ENCODE measurements at places on chromosomes 4 and X.
A peak's percentile ranks its signal among the peaks of the same experiment; 100 is the strongest.

DNA sequence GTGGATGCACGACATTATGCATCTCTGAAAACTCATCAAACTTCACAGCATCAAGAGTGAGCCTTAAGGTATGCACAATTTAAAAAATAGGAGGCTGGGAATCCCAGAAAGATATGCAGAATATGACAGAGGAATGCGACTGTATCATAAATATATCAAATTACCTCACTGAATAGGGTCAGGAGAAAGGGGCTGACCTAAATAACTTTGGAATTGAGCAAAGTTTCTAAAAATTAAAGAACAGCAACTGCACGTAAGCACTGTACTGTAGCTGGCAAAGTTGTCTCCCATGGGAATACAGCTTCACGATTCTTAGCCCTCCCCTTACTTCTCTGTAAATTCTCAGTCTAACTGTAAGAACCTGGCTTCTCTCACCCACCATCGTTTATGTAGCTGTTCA is 397.4 kb upstream of the ZFP42 start:
- no peak for DNase-seq

- no peak for DNase-seq
These were observed 1153.8 kb downstream of the STIM2 start for GRCh38 chr4:28014469-28014868.

GRCh38 chr4:126441173-126442035 is 1126.6 kb downstream of the FAT4 start:
- DNase-seq = no peak

DNA sequence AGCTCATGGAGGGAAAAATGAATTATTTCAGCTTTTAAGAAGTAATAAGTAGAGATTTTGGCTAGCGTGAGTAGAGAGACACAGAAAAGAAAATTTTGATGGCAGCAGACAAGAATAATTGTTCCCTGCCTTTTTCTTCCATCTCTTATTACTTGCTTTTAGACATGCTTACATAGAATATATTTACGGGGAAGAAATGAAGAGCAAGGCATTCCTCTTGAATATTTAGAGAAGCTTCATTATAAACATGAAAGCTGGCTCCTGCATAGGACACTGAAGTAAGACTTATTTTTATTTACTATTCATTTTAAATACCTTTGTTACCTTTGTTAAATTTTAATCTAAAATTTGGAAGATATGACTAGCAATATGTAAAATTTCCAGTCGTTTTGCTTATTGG is 32.2 kb downstream of the DCK start:
- DNase-seq = no peak

DNA sequence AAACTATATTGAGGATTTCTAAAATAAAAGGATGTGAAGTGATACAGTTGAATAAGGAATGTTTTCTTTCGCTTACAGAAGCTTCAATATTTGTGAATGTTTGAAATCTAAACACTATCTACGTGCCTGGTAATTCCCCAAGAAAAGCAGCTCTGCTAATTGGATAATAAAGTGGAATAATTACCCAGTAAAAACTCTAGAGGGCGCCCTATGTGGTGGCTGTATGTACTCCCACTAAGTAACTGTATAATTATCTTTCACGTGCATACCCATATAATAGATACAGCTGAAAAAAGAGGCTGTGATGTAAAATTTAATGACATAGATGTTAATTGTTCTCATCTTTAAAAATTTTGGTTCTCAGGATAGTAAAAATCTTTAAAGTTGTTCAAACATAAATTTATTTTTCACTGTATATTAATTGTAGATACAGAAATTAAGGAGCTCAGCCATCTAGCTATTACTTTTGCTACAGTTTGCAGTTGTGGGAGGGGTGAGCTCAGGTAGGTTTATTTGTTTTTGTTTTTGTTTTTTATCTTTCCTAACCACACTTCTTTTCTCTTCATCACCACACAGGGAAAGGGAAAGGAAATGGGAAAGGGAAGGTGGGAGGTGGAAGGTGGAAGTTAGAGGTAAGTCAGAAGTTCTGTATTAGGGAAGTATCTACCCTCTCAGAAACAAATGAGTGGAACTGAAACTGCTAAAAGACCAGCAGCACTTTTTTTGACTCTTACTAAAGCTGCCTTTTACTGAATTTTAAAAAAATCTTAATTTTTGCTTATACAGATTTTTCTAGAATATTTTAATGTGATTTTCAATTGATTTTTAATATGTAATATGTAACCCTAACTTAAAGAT is 151.7 kb upstream of the RPS6KA6 start:
- peak; percentile 1 for DNase-seq

DNA sequence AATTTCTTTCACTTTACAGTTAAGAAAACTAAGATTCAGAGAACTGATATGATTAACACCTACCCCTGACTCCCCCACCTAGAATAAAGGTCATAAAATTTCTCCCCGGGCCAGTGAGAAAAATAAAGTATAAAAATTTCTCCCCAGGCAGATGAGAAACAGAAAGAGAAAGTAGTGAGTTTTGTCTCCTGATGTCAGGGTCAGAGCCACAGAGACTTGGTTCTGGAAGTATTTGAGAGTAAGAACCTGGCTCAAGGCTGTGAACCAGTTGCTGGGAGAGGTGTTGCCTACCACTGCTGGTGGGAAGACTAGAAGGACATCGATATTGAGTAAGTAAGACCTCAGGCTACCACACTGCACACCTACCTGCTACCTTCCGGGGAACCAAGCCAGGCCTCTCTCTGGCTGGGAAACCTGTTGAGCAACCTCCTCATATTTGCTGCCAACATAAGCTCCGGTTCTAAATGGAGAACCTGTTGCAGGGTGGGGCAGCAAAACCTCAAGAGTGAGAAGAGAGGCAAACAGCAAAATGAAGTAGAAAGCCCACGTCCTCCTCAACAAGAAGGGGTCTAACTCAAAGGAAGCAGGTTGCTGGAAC is 104.2 kb upstream of the PUDP start:
- no peak for DNase-seq

DNA sequence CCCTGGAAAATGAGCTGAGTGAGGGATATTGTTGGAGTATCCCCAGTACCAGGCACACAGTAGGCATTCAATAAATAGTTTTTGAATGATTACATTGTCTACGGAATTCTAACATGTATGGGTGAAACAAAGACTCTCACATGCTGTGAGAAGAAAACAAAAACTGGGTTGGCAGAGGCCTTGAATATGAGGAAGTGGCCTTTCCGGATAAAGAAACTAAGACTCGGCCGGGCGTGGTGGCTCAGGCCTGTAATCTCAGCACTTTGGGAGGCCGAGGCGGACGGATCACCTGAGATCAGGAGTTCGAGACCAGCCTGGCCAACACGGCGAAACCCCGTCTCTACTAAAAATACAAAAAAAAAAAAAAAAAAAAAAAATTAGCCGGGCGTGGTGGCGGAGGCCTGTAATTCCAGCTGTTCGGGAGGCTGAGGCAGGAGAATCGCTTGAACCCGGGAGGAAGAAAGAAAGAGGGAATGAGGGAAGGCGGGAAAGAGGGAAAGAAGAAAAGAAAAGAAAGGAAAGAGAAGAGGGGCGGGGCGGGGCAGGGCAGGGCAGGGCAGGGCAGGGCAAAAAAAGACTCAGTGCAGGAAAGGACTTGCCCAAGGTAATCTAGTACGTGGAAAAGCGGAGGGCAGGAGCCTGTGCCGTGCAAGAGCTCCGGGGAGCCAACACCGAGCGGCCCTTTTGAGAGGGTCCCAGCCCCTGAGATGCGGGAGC is 689 bp upstream of the TMA16 start:
- peak; percentile 12 for DNase-seq

GRCh38 chr4:187294861-187295260 is 571.2 kb upstream of the FAT1 start:
- DNase-seq = no peak
